RWPE1 (cell line): ENCODE measurements at places on chromosomes 3 and 15.

GRCh38 chr15:98787936-98788757 is 139.8 kb downstream of the IGF1R start:
- DNase-seq, result no peak

DNA sequence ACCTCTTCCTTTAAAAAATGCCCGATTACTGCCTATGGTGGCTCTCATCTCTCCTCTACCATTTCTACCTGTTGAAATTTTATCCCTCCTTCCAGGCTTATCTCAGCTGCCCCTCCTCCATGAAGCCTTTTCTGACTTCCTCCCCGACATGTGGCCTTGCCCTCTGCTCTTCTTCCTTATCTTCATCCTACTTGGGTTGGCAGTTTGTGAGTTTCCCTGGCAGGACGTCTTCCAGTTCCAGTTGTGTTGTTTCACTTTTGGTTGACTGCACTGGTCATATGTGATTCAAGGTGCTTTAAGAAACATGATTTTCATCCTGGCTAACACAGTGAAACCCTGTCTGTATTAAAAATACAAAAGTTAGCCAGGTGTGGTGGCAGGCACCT is 4.4 kb downstream of the DLL4 start:
- no peak for DNase-seq

DNA sequence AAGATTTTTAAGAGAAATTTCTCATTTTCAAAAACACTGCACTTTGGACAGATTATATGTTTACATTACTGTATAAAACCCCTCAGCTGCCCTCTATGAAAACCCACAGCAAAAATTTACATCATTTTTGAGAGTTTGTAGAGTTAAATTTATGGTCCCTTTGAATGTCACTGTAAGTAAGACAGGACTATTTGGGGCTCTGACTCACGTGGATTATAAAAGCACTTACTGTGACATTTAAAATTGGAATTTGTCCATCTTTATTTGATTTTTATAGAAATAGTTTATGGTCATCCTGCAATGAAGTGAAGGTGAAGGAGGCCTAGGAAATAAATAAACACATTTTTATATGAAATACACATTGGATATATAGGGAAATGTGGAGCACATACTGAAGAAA is 149.6 kb downstream of the GAP43 start:
- no peak for DNase-seq

DNA sequence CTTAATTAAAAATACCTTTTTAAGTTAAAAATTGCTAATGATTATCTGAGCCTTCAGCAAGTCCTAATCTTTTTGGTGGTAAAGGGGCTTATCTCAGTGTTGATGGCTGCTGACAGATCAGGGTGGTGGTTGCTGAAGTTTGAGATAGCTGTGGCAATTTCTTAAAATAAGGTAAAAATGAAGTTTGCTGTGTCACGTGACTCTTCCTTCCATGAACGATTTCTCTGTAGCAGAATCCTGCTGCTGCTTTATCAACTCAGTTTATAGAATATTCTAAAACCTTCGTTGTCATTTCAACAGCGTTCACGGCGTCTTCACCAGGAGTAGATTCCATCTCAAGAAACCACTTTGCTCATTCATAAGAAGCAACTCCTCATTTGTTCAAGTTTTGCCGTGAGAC is 110.1 kb downstream of the SUCNR1 start:
- DNase-seq, result no peak

DNA sequence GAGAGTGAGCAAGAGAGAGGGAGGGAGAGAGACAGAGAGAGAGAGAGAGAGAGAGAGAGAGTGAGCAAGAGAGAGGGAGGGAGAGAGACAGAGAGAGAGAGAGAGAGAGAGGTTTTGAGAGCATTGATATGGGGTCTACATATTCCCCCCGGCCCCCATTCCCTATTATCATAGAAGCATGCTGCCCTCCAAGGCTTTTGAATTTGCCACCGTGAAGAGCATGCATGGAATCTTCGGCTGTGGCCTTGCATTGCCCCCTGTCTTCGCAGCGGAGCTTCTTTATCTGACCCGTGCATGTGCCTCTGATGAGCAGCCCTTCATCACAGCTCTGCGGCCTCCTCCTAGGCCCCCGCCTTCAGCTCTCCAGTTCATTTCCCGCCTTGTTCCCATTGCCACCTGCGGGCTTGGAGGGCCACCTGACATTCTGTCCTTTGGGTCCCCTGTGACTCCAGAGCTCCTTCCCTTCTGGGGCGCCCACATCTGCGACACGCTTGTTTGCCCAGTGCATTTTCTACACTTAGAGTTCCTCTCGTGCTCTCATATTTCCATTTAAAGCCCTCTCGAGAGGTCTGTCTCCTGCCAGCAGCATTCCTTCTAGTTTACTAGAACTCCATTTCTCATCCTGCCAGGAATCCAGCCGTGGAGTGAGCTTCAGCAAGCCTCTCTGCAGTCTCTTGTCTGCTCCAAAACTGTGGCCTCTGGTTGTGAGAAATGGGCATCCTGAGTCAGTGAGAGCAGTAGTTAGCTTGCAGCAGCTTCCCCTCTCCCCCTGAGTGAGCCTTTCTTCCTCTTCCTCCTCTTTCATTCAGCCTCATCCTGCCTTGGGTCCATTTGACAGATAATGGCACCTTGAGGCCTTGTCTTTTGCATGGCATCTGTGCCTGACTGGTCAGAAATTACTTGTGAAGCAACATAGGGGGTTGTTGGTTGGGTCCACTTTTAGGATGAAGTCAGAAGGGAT is 25.3 kb downstream of the LPP start:
- DNase-seq, result no peak
